ENCODE measurements at places on chromosomes 5 and 9.

- DNase-seq, result no peak
Observed at GRCh38 chr5:69494452-69494851, 1.9 kb downstream of the OCLN start.

GRCh38 chr9:135864447-135865049 lies 42.8 kb downstream of the CAMSAP1 start:
- DNase-seq, result no peak

GRCh38 chr9:31677415-31677814 lies 707.0 kb upstream of the ACO1 start:
- no peak for DNase-seq

DNA sequence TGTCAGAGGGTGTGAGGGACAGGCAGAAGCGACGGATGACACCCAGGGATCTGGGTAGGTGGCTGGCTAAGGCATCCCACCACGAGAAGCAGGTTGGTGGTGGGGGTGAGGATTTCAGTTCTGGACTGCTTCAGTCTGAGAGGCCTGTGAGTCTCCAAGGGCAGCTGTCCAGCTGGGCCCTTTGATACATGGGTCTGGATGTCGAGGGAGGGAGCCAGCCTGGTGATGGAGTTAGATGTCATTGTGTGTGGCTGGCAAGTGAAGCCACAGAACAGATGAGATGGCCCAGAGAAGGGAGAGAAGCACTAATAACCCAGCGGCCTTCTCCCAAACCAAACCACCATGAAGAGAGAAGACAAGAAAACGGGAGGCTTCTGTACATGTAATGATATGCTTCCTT lies 11.1 kb downstream of the MED27 start:
- DNase-seq, result no peak

DNA sequence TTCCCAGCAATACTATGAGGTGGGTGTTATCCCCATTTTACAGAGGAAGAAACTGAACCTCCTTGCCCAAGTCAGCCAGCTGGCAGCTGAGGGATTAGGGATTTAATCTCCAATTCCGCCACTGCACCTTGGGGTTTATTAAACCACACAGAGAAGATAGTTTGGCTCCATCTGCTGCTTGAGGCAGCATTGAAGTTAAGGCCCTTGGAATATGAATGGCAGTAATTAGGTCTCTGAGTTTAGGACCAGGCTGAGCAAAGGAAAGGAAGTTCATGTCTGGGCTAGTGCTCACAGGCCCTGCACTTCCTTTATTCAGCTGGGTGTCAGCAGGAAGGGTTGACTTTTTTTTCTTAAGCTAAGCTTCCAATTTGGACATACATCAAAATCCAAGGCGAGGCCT lies 86.9 kb upstream of the GDNF start:
- DNase-seq, result no peak

DNA sequence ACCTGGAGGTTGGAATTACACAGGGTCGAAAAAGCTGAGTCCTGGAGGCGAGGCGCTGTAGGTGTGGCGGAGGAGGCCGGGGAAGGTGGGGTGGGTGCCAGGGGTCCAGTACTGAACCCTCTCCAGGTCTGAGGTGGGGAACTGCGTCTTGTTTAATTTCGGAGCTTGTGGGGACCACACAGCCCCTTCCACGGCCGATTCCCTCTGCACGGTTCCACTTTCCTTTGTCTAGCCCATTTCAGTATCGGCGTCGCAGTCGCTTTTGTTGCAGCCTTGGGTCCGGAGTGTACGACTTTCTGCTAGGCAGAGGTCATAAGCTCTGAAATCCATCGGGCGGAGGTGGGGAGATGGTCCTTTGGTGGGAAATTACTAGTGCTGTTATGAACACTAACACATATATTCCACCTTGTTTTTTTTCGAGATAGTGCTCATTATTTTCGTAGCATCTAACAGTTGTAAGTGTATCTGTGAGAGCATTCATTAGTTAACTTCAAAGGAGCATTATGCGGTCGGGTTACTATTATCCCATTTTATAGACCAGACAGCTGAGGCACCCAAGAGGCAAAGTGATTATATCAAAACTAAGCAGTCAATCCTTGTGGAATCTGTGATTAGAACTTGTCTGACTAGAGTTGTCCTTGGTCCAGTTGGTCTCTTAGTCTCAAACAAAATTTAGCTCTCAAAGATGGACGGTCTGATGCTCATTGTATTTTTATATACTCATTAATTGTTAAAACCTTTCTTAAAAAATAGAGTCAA lies 737 bp downstream of the RNF180 start:
- DNase-seq, result no peak

DNA sequence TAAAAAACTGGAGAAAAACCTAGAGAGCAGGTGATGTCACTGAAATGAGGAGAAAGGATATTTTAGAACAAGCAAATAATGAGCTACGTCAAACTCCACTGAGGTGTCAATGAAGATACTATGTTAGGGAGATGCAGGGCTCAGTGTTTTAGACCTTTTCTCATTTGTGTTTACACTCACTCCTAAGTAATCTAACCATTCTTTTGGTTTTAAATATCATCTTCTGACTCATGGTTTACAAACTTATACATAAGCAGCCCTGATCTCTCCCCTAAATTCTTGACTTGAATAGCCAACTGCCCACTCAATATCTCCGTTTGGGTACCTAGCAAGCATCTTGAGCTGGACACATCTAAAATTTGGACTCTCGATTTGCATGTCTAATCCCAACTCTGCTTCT lies 272.4 kb downstream of the MEF2C start:
- no peak for DNase-seq

DNA sequence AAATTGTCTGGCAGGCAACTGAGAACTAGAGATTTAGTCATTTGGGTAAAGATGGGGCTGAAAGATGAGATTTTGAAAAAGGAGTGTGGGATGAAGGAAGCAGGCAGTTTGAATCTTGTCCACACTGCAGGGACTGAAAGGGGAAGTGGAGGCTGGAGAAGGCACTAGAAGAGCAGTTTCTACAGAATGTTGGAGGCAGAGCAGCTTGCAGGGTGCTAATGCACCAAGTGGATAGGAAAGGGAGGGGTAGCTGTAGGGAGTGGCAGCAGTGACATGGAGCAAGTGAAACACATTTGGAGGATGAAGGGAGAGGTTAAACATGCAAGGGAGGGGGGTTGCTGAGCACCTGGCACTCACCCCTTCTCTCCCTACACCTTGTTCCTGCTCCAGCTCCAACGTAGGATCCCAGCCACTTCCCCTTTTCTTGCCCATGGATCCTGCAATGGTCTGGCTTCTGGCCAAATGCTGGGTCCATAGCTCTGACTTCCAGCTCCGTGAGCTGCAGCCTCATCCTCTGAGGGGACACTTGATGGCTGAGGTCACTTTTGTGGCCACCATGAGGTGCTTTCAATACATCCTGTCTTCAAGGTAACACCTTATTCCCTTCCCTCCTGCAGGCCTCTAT lies 30.0 kb upstream of the FGD3 start:
- no peak for DNase-seq

- no peak for DNase-seq
Observed at GRCh38 chr5:106093134-106093533, 1577.6 kb downstream of the EFNA5 start.

GRCh38 chr5:159449925-159450324 lies 119.6 kb upstream of the IL12B start:
- DNase-seq, result no peak

GRCh38 chr5:150241298-150242160 lies 48.0 kb downstream of the CAMK2A start:
- no peak for DNase-seq

GRCh38 chr5:73411936-73412596 lies 36.5 kb downstream of the FOXD1 start:
- no peak for DNase-seq

Measured in GF-D8 (cell line).